ENCODE measurements at places on chromosomes 4 and X.

GRCh38 chrX:30573125-30573524 lies 4.4 kb downstream of the TASL start:
- DNase-seq: no peak

GRCh38 chr4:29276150-29276549 lies 1444.0 kb upstream of the PCDH7 start:
- no peak for DNase-seq

GRCh38 chr4:54004463-54004862 lies 59.9 kb downstream of the CHIC2 start:
- no peak for DNase-seq

DNA sequence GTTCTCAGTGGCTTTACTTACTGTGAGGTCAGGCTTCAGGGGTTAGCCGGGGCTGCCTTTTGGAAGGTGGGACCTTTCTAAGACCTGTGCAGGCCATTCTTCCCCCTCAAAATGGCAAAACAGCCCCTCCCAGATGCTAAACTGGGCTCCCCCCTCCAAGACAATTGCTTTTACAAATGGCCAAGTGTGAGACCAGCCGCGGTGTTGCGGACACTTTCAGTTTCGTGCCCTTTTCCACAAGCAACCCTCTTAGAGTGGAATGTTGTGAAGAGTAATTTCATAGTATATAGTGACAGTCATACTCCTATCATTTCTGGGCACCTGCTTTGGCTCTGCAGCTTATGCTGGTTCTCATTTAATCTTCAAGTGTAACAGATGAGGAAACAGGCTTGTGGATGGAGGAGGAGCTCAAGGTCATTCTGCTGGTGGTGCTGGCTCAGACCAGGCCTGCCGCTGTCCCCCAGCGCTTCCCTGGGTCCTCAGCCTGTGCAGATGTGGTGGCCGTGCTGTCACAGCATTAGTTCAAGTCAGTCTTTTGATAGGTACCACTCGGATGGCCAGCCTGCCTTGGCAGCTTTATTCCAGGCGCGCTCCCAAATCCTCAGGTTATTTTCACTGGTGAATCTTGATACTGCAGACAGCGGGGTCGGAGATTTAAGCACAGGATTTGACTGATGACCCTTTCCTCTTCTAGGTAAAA lies 55.0 kb upstream of the TADA2B start:
- no peak for DNase-seq

DNA sequence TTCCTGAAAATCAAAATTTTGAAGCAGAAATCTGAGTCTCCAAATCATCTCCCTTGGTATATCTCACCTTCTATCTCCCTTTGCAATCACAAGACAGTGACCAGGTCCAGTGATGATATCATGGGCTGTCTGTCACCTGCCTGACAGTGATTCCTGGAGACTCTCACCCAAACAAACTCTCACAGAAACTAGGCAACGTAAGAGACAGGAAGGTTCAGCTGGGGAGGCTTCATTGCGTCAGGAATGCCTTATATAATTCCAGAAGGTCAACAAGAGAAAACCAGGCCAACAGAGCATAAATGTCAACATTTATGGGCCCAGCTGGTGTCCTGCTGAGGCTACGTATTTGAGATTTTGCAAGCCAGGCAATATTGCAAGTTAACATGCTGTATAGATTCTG lies 412.7 kb downstream of the KCNIP4 start:
- no peak for DNase-seq

DNA sequence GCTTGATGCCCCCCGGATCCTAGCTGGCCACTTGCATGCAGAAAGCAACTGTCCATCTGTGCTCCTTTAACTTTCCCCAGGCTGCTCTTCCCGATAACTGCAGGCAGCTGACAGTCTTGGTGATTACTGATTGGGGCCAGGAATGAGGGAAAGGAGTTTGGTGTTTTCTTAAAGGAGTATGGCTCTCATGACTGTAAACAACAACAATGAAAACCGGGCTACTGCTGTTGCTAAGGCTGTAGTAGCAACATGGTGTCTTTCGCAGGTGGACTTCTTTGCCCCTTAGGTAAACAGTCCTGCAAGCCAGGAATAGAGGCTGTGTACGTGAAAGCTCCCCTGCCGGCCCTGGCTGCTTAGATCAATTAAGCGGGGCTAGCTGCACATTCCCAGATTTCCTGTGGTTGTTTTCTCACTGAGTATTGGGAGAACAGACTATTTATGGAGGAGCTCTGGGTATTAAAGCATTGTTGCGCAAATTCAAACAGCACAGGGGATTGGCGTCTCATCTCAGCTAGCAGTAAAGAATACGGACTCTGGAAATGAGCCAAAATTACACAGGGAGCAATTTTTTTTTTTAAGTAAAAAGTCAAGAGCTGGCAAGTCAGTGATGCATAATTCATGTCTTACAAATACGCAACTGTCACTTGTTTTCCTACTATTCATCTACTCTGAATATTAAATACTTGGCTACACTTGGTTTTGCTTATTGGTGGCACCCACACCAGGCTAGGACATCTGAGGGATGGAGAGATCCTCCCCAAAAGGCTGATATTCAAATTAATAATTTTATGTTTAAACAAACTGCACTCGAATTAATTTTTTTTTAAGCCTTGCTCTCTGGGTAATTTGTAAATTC lies 61.6 kb upstream of the NAP1L5 start:
- no peak for DNase-seq

DNA sequence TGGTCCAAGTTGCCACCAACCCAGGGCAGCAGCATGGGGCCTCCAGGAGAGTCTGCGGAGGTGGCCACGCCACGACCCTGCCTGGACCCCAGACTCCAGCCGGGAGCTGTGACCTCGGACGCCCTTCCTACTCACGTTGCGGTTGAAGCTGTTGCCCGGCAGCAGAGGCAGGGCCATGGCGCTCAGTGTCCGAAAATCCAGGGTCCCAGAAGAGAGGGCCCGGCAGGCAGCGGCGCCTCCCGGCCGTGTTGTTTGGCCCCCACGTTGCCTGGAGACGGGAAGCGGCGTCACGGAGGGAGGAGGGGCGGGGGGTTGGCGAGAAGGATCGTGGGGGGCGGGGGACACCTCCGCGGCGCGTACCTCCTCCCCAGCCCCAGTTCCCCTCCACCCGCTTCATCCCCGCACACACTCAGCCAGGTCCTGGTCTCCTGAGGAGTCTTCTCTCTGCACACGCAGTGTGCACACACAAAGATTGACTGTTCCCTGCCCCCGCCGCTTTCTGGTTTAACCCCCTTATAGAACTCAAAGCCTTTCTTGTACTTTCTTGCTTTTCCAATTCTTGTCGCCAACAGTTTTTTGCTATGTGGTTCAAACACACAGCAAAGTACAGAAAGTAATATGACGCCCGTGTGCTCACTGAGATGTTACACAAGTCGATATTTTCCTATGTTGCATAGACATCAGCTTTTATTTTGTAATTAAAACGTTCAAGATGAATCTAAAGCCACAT lies at the start of gene EFHC2:
EFHC2 (minus strand) TSS at position 261 of the 730 bp plus-strand sequence; CDS start at position 177, 84 bp downstream.
- no peak for DNase-seq

- no peak for DNase-seq
Measured at GRCh38 chrX:85244450-85245211, 840 bp downstream of the ZNF711 start.

- DNase-seq: no peak
Measured at GRCh38 chr4:87934157-87934704, 41.3 kb upstream of the SPP1 start.

- no peak for DNase-seq
Measured at GRCh38 chr4:100581337-100581736, 63.5 kb upstream of the EMCN start.

DNA sequence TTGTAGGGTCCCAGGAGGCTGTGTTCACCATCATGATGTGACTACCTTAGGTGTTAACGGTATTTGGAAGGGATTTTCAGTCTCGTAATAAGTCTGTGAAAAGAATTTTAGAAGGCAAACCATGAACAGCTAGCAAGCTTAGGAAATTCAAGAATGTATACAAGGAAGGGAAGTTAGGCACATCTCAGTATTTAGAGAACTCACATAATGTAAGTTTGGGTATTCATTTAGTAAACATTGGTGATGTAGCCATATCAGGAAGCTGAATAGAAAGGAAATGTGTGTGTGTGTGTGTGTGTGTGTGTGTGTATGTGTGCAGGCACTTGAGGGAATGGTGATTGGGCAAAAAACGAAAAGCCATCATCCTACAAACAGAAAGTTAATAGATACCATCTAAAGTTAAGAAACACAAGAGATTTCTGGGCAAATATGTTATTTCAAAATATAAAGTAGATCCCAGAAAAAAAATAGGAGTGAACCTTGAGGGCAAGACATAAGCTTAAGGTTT lies 34.7 kb upstream of the PRKX start:
- DNase-seq: no peak

GRCh38 chrX:6225911-6226595 lies 2.6 kb downstream of the NLGN4X start:
- no peak for DNase-seq

GRCh38 chr4:53778155-53778554 lies 186.9 kb upstream of the LNX1 start:
- no peak for DNase-seq

DNA sequence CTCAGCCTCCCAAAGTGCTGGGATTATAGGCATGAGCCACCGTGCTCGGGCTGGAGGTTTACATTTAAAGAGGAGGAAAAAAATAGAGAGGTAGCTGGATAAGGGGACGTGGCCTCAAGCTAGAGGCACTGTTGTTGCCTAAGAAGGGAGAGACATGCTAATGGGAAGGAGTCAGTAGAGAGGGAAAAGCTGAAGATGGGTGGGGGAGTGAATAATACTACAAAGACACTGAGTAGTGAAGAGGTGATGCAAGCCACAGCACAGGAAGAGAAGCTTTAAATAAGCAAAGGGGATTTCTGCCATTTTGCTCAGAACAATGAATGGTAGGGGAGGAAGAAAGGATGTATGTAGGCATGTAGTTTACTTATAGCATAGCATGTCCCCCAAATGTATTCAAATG lies 11.5 kb upstream of the AP1S2 start:
- no peak for DNase-seq

DNA sequence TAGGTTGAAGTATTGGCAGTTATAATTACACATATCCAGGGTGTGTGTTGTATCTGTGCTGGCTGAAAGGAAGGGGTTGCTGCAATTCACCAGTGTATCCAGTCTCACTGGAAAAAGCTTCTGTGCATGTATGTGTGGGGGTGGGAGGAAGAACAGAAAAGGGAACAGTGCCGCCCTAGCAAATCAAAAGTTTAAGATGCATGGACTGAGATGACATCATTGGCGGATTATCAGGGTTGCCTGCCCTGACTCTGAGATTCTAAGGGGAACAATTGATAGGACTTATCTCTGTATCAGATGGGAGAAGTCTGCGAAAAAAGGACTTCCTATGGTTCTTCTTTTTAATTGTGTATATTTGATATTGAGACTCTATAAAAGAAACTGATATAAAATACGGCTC lies 3.5 kb downstream of the SLC25A43 start:
- DNase-seq: no peak
